Left lobe of liver (tissue), 2 donors: ENCODE measurements at places on chromosomes 1 and 21.

- DNase-seq, result no peak
Measured at GRCh38 chr1:212700892-212701819, 1.5 kb upstream of the BATF3 start.

- peak; percentile 64 for DNase-seq
Measured at GRCh38 chr1:85134583-85135391, 66.0 kb downstream of the SYDE2 start.

DNA sequence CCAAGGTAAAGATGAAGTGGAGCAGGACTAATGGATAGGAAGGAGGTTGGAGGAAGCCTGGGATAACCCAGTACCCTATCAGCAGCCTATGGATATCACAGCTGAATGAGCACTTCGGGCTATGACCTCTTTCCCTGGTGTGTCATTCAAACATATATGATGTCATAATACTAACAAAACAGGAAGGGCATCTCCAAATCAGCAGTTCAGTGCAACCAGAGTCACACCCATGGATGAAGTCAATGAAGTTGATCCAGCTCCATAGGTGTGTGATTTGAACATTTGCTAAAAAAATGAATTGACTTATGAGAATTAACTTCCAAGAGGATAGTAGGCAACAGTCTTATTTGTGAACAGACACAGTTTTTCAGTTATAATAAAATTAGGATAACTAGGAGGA, 1.7 kb upstream of the C1orf116 start:
- DNase-seq, result no peak

DNA sequence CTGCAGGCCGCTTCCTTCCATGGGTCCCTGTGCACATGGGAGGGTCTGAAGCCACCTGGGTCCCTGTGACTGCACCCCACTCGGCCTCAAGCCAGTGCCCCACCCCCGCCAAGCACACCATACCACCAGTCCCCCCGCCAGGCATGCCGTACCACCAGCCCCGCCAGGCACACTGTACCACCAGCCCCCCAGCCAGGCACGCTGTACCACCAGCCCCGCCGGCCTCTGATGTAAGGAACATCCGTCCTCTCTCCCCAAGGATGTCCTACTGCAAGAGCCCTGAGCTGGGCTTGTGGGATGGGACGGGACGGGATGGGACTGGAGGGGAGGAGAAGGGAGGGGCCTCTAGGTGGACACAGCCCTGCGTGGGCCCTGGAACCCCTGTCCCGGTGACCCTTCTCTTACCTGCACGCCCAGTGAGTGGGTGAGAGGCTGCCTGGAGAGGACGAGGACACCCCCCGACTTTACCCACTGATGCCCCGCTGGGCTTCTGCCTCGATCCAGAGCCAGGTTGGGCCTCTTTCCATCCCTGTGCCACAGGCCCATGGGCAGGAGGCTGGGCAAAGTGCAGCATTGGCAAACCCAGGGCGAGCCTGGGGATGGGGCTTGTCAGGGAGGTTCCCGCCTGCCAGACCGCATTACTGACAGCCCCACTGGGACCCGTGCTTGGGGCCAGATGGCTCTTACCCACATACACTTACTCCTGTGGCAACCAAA, 40.8 kb upstream of the COL6A1 start:
- DNase-seq, result no peak

GRCh38 chr1:29473161-29473855, 237.0 kb downstream of the PTPRU start:
- DNase-seq, result no peak
